ENCODE measurements at places on chromosomes 3 and 15.

GRCh38 chr3:46717447-46718231 is at the start of gene PRSS50:
PRSS50 (minus strand) TSS chr3:46717869; CDS start chr3:46717824, 45 bp downstream.
- no peak for DNase-seq

- no peak for DNase-seq
Observed at GRCh38 chr15:99168601-99169580, 64.0 kb downstream of the SYNM start.

GRCh38 chr3:117399311-117400078 is 689.9 kb downstream of the TUSC7 start:
- DNase-seq = peak; percentile 29

GRCh38 chr3:21330293-21330692 is 420.7 kb downstream of the ZNF385D start:
- no peak for DNase-seq

- no peak for DNase-seq
Observed at GRCh38 chr3:71110385-71111222, 472.9 kb downstream of the FOXP1 start.

DNA sequence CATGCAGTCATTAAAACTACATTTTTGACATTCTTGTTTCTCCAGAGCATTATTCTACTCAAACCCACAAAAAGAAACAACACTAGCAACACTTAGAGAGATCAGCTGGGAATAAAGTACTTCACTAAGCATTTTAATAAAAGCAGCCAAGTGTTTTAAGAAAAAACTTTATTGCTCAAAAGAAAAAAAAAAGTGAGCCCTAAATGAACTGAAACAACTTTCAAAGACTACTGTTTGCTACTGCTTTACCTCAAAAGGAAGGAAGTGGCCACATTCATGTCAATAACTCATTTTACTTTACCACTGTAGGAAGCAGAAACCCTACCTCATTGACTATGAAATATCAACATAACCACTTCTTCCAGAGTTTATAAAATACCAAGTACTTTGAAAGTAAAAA is 91.3 kb downstream of the UACA start:
- no peak for DNase-seq

- DNase-seq = no peak
Observed at GRCh38 chr15:57462381-57462780, 86.1 kb downstream of the CGNL1 start.

DNA sequence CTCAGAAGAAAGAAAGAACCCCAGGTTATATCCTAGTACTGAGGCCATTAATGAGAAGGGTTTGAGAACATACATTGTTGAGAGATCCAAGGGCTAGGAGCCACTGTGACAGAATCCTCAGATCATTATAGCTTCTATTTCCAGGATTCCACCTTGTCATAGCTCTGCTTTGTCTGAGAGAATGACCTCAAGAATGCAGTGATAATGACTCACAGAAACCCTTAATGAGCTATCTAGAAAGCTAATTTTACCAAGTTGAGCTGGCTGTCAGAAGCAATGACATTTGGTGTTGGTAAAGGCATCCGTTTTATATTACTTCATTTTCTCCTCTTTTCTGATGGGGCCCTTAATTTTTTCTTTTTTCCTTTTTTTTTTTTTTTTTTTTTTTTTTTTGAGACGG is 10.9 kb downstream of the TRIP4 start:
- DNase-seq = no peak

DNA sequence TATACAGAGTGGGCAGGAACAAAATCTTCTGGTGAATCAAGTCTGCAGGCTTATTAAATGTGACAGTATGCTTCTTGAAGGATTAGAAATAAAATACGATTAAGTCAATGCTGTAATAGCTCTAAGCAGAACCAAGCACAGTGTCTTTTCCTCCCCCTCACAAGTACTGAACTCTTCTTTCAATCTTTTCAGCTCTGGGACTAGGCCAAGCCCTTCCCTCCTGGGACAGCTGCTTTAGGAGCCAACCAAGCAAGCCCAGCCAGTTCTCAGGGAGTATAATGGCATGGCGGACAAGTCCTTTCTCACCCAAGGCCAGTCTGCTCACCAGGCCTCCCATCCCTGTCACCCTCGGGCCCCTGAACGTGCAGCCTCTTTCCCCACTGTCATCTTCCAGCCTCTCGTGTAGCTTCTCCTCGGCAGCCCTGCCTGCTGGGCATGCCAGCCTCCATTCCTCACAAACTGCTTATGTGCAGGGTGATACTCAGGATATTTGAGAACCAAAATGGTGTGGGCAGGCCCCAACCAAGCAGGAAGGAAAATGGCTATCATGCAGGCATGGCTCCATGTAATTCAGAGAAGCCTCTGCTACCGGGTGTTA is 8.4 kb upstream of the PPP1R2 start:
- no peak for DNase-seq

DNA sequence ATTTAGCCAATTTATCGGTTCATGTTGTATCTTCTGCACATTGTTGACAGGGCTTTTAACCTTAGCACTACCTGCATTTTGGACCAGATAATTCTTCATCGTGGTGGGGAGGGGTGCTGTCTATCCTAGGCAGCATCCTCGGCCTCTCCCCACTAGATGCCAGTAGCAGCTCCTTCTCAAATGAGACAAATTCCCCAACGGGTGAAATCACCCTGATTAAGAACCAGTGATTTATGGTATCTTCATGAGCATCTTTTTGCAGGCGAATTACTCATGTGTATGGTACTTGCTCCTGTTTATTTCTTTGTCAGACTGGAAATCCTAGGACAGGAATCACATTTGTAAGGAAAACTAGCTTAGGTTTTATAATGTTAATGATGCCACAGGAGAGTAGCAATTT is 68.0 kb downstream of the C3orf70 start:
- no peak for DNase-seq

- DNase-seq = no peak
Observed at GRCh38 chr3:39222939-39223338, 30.5 kb upstream of the XIRP1 start.

GRCh38 chr3:169811631-169812331 is 889 bp upstream of the LRRIQ4 start:
- no peak for DNase-seq

GRCh38 chr15:38217191-38217595 is 35.4 kb upstream of the SPRED1 start:
- DNase-seq = no peak

DNA sequence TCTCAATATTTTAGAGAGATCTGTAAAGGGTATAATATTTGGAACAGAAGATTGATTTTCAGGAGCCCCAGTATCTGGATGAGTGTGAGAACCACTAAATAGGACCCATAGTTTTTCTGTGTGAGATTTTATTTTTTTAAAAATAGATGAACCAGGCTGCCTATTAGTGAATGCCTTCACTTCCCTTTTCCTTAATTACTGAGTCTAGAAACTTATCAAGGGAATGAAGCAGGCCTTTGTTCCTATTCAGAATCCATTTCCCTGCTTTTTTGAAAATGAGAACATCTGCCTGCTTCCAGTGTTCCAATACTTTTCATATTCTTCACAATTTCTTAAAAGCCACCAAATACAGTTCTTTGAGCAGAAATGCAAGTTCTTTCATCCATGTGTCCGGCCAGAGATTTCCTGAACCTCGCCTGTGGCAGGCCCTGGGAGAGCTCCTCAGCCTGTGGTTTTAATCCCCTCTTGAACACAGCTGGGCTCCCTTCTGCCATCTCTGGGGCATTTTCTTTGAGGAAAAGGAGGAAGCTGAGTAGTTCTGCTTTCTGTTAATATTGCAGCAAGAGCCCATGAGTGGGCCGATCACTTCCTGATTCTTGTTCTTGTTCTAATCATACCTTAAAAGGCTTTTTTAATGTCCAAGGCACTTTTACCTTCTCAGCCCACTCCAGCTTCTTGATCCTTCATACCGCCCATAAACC is 4.7 kb downstream of the EHD4 start:
- no peak for DNase-seq

DNA sequence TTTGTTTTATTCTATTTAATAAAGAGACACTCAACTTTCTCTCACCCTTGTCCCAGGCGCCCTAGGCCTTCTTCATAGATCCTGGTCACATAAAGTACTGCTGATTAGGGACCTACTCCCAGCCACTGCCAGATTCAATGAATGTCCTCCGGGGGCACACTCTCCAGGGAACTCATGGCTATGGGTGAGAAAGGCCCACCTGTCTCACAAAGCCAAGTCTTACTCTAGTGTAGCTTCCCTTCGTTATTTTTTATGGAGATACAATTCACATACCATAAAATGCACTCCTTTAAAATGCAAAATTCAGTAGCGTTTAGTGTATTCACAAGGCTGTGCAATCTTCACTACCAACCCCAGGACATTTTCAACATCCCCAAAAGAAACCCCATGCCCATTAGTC is 87.8 kb downstream of the ADCY5 start:
- no peak for DNase-seq

- DNase-seq = no peak
Observed at GRCh38 chr3:105490045-105490444, 123.3 kb downstream of the ALCAM start.

DNA sequence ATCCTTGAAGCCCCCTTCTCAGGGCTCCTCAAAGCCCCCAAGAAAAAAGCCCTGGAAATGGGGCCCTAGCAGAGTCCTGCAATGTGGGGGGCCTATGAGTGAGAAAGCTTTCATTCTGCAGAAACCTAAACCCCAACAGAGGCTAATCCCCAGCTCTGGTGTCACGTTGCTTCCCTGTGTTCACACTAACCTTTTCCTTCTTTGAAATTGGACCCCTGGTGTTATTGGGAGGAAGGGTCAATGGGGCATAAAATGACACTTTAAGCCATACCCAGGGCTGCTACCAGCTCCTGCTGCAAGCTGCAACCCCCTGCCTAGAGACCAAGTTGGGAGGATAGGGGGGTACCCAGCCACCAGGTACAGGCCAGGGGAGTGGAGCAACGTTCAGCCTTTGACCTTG is 2.1 kb downstream of the CYP1A2 start:
- no peak for DNase-seq

GRCh38 chr3:164375995-164376394 is 702.3 kb downstream of the SI start:
- no peak for DNase-seq

DNA sequence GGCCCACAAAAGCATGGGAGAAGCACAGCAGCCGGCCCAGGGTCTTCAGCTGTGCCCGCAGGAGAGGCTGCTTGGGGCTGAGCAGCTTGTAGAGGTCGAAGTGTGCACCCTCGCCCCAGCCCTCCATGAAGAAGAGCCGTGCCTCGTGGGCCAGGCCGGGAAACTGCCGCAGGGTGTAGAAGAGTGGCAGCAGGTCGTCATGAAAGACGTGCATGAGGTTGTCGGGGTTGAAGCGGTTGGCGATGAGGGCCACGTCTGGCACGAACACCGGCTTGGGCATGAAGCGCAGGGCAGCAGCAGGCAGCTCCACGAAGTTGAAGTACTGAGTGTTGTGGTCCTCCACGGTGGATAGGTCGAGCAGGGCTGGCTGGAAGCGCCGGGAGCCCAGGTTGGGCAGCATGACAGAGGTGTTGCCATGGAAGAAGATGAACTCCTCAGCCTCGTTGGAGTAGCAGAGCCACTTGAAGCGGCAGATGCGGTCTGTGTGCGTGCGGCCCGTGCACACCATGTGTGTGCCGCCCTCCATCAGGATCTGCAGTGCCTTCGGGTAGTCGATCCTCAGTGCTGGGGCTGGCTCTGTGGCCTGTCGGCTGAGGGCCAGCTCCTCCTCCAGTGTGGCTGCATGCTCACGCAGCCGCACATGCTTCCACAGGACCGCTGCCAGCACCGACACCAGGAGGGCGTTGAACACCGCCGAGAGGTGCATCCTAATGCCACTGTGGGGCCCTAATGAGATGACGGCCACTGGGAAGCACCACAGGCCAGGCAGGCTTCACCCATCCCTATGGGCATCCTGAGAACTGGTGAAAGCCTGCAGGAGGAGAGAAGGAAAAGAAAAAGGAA is 24.9 kb downstream of the POMGNT2 start:
- DNase-seq = no peak

- DNase-seq = no peak
Observed at GRCh38 chr15:80028937-80029336, 30.5 kb upstream of the ZFAND6 start.

GRCh38 chr3:88985491-88985890 is 121.9 kb upstream of the EPHA3 start:
- DNase-seq = peak; percentile 12

DNA sequence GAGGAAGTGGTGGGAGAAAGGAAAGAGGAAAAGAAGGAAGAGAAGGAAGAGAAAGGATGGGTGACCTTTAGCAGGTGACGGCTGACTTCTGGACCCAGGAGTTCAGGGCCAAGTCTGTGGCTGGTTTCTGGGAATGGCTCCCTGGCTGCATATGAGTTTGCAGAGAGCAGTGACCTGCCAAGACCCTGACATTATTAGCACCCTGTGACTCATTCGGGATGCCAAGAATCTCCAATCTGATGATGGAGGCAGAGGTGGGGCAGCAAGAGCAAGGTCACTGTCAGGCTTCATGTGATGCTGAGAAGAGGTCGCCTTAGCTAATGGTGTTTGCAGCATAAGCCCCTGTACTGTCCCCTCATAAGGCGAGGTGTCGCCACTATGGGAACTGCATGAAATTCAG is 42.6 kb downstream of the MYZAP start:
- DNase-seq = no peak

DNA sequence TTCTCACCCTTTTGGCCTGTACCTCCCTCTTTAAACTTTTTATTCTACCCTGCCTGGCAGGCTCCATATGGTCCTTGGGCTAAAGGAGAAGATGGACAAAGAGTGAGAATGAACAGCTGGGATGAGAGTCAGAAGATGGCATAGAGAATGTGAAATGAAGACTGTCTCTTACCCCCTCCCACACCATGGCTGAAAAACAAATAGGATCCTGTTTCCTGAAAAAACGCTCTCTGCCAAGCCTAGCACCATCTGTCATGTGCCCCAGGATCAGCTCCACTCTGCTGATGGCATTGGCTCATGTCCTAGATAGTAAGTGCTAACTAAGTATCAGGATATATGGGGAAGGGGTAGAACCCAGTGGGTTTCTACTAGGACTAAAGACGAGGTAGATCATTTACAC is 238.6 kb downstream of the MEX3B start:
- DNase-seq = no peak

GRCh38 chr15:80944818-80945217 is 44.8 kb downstream of the MESD start:
- DNase-seq = no peak

GRCh38 chr3:32681811-32682210 is 3.2 kb upstream of the CNOT10 start:
- DNase-seq = no peak

GRCh38 chr15:27483124-27483523 is 512.1 kb downstream of the GABRG3 start:
- DNase-seq = no peak

DNA sequence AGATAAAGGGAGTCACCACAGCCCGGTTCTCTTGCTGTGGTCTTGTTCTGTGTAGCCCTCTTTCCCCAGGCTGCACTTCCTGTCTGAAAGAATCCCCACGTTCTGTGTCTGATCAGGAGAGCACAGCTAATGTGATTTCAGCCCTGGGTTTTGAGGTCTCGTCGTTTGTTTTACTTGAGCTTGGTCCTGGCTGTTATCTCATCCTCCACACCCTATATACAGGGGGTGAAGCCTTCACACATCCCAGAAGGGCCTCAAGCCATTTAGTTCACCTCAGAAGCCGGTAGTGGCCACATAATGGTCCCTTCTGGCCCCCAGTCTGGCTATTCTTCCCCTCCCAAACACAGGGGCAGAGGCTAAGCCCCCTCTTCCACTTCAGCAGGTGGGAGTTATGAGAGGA is 115.6 kb downstream of the PDE8A start:
- DNase-seq = no peak

All from AG09319 (cell line).